Stimulated activated CD4-positive, alpha-beta T cell treated with anti-CD3 and anti-CD28 coated beads, Interleukin-1b, Interleukin-23, amount 100 ng/mL, for 1 hour (primary cell): ENCODE measurements at places on chromosomes 4 and X.

DNA sequence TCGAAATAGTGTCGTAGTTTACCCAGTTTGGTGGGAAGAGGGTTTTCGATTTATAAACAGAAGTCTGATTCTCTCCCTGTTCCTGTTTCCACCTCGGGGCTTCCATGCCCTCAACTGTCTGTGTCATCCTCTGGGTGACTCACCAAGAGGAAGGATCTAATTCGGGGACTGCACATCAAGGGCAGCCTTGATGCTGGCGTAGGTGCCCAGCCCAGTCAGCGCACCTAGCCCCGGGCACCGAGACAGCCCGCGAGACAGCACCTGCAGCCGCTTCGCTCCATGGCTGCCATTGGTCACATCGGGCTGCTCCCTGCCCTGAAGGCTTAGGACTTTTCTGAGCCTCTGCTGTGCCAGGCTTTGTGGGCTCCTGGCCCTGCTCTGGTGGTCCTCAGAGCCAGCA lies 7.7 kb downstream of the ABCD1 start:
- no peak for DNase-seq

GRCh38 chr4:170169699-170170098 lies 79.9 kb upstream of the AADAT start:
- no peak for DNase-seq

DNA sequence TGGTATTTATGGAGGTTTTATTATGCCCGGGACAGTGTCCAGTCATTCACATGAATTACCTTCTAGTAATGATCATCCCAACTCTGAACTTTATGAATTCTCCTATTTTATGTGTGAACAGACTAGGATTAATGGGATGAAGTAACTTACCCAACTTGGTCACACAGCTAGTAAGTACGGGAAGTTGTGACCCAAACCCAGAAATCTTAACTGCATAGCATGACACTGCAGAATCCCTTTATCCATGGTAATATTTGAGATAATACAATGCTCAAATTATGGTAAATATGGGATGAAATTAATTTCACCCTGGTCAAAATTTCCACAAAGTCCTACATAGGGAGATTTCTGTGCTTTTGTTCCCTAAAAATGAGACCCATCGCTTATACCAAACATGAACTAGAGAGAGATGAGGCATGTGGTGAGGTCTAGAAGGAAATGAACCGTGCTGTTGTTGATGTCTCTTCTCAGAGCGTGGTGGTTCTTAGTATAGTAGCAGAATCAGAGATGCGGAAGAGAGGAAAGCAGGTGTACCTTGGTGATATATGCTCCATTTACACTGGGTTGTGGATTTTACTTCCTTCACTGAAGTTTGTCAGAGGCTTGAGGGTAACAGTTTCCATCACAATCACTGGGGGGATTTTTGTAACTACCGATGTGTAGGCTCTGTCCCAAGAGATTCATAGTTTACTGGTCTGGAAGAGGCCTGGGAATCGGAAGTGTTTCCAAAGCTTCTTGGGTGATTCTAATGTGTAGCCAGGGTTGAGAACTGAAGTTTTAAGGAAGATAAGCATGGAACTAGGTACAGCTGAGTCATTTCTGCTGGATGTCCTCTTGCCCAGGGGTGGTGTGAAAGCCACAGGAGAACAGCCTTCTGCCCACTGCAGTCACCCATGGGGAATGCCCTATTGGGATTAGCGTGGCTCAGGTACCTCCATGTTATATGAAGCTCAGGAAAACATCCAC lies 30.2 kb upstream of the FAM9C start:
- DNase-seq: no peak

- no peak for DNase-seq
These were observed 63.8 kb upstream of the HPRT1 start for GRCh38 chrX:134396174-134396573.

GRCh38 chr4:8136972-8137710 lies 21.5 kb downstream of the ABLIM2 start:
- DNase-seq: no peak

DNA sequence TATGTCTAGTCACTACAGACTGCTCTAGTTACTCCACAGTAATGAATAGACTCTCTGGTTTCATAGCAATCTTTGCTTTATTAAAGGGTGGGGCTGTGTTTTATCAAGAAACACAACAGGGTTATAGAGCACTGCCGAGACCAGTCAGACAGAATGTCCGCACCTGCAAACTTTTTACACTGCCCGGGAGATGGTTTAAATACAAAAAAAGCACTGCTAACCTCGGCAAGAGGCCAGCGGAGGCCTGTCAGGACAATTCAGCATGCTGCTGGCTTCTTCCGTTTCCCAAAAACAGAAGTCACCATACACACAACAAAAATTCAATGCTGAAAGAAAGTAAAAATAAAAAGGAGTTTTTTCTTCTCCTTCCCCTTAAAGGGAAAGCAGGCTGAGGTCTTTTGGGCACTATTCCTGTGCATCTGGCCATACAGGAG lies 67.4 kb downstream of the IRF2 start:
- DNase-seq: no peak

GRCh38 chr4:36322921-36323354 lies 41.5 kb downstream of the DTHD1 start:
- no peak for DNase-seq

DNA sequence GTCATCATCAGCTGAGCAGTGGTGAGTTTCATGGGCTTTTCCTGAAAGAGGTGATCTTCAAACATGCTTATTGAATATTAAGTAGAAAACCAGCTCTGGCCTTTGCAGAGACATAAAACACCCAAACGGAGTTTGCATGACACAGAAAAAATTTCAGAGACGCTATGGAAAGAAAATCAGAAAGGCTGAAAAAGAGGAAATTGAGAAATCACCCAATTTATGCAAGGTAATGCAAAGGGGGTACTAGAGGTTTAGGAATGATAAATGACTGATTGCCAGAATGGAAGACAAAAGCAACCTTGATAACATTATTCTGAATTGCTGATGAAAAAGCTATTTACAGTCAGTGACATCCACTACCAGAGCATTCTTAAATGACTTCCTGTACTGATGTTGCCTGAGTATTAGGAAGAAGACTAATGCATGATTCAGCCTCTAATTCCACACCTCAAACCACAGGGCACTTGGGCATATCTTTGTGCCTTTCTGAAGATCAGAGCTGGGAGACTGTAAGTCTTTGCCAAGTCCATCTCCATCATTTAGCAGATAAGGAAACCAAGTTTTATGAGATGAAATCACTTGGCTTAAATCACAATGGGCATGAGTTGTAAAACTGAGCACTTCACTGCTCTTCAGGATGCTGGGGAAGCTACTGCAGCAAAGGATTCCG lies 565.7 kb downstream of the PPARGC1A start:
- DNase-seq: no peak

- no peak for DNase-seq
These were observed 10.0 kb downstream of the N4BP2 start for GRCh38 chr4:40066651-40067050.
